ENCODE measurements at places on chromosomes 2 and 18. TPM values are rescaled to one million over a fixed set of nuclear protein-coding genes. Genes with fewer than 3 reads are reported as not detected.

The LYG1 gene
- 0.31 TPM for total RNA-seq

The CNGA3 gene
- not detected for total RNA-seq

The TNFAIP6 gene
- total RNA-seq: 0.50 TPM

The ZBTB7C gene
- 3.4 TPM for total RNA-seq

The MALT1 gene
- total RNA-seq: 39.0 TPM

The CFC1 gene
- total RNA-seq: not detected

The EPHA4 gene
- 55.5 TPM for total RNA-seq

Measured in mammary epithelial cell (primary cell).